Thyroid gland (tissue), 4 donors: ENCODE measurements at places on chromosomes 1 and 21.

- DNase-seq: no peak
These were observed 21.2 kb downstream of the S100A7 start for GRCh38 chr1:153439273-153439672.

GRCh38 chr21:33444499-33444898, 35.3 kb downstream of the TMEM50B start:
- DNase-seq: peak; percentile 86

DNA sequence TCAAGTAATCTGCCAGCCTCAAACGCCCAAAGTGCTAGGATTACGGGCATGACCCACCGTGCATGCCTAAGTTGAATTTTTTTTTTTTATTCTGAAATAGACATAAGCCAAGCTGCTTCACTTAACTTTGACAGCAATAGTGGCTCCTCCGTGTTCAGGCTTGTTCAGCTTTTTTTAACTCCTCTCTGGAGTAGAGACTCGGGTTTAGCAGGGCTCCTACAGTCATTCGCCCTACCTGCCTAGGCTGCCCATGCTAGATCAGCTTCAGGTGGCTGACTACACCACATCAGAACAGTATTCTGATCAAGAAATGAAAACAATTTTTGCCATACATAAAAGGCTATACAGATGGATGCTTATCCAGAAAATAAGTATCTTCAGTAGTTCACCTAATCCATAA, 14.7 kb downstream of the ARID4B start:
- DNase-seq: no peak

GRCh38 chr1:19949016-19949415, 25.6 kb upstream of the PLA2G2E start:
- no peak for DNase-seq

GRCh38 chr1:17340358-17340757, 31.6 kb upstream of the PADI6 start:
- no peak for DNase-seq

GRCh38 chr1:180291004-180291403, 60.9 kb downstream of the LHX4 start:
- no peak for DNase-seq

DNA sequence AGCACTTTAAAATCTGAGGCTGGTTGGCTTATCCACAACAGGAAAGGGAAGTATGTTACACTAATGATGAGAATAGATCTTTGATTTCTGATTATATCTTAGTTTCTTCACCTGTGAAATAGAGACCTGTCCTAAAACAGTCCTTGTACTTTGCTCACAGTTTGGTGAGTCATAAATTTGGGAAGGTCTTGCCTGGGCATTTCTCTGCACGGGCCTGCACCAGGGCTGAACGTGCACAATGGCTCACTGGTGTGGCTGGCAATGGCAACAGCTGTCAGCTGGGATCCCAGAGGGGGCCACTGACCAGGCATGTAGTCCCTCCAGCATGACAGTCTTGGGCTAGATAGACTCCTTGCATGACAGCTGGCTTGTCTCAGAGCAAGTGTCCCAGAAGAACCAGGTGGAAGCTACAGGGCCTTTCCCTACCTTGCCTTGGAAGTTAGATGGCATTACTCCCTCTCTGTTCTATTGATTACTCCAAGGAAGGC, 367.4 kb downstream of the DISC1 start:
- no peak for DNase-seq

DNA sequence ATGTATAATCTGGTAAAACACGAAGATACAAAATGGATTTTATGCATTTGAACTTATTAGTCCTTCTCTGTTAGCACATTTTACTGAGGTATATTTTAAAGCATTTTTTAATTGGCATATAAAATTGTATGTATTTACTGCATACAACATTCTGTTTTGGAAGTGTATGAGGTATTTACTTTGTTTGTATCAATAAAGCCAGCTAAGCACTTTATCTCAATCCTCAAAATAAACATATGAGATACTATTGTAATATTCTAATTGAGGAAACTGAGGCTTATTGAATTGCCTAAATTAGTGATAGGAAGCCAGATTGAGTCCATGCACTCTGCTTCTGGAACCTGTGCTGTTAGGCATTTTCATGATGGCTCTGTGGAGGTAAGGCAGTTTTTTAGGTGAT, 65.6 kb downstream of the MTR start:
- DNase-seq: no peak

GRCh38 chr1:167532375-167532774, 14.0 kb upstream of the CD247 start:
- DNase-seq: no peak

DNA sequence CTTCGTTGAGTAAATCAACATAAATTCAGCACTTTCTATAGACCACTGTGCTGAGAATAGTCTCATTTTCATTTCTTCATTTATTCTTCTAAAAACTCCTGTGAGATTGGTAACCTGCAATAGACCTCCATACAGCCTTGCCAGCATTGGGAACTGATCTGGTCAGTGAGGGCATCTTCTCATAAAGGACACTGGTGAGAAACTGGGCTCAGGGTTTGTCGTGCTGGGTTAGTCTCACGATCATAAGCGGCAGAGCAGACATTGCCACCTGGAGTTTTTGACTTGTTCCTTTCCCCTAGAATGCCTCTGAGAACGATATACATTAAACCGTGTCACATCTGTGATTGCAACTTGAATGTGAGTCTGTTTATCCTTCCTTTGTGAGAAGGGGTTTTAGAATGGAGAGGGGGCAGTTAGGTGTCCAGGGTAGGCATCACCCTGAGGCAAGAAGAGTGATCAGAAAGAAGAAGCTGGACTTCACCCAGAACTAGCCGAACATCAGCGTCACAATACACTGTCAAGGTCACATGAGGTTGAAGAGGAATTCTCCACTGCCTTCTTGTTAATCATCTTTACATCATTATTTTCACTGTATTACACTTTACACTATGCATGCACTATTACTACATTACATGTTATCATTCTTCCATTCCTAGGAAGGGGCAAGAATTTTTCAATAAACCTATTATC, 1.4 kb upstream of the TTLL7 start:
- DNase-seq: no peak

DNA sequence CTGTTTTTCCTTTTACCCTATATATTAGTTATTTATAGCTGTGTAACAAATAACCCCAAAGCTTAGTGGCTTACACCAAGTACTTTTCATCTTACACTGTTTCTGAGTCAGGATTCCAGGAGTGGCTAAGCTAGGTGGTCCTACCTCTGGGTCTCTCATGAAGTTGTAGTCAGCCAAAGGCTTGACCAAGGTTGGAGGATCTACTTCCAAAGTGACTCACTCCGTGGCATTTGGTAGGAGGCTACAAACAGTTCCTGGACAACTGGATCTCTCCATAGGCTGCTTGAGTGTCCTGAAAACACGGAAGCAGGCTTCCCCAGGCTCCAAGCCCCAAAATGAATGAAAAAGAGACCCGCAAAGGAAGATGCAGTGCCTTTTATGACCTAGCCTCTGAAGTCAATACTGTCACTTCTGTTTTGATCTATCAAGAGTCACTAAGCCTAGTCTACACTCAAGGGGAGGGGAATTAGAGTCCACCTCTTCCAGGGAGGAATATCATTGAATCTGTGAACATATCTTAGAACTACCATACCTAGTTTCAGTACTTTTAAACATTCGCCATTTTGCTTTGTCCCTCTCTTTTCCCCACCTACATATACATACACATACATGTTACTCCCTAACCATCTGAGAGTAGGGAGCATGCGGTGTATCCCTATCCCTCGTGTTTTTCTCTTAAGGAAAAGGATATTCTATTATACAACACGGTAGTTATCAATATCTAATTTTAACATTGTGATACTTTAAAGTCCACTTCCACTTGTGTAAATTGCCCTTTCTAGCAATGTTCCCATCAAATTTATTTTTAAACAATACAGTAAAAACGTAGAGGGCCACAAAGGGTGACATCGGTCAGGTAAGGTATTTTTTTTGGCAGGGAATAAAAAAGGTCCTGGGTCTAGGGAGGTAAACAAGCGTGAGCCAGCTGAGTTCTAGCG, 67.2 kb downstream of the SLC35A3 start:
- DNase-seq: no peak

DNA sequence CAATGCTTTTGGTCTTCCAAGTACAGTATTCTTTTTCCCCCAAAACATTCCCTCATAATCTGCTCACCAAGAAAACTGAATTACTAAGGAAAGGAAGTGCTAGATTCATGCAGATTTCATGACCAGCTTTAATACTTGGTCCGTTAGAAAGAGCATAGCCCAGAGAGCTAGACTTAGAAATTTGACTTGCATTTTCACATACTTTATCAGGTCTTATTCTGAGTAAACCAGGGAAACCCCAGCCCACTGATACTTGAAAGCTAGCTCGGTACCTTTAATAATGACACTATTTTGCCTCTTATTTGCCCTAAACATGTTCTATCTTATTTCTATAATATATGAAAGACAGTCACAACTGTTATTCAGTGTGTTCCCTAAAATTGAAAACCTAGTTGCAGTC, 204.5 kb downstream of the TTLL7 start:
- no peak for DNase-seq

- no peak for DNase-seq
These were observed 26.5 kb downstream of the LRRN2 start for GRCh38 chr1:204659056-204659455.

GRCh38 chr1:3625151-3625907, 514 bp downstream of the TPRG1L start:
- peak; percentile 31 for DNase-seq

- DNase-seq: peak; percentile 44
These were observed 68.1 kb downstream of the EDEM3 start for GRCh38 chr1:184686540-184686939.

DNA sequence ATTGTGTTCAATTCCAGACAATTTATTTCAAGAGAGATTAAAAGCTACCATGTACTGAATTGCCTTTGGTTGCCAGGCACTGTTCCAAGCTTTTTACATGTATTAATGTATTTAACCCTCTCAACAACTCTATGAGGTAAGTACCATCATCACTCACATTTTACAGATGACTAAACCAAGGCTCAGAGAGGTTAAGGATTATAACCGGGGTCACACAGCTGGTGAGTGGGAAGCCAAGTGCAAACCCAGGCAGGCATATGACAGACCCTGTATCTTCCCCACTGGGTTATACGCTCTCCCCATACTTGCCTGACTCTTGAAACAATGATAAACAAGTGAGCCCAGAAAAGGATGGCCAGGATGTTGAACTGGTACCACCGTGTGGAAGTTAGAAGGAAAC, 16.5 kb downstream of the PLEKHA6 start:
- DNase-seq: no peak

DNA sequence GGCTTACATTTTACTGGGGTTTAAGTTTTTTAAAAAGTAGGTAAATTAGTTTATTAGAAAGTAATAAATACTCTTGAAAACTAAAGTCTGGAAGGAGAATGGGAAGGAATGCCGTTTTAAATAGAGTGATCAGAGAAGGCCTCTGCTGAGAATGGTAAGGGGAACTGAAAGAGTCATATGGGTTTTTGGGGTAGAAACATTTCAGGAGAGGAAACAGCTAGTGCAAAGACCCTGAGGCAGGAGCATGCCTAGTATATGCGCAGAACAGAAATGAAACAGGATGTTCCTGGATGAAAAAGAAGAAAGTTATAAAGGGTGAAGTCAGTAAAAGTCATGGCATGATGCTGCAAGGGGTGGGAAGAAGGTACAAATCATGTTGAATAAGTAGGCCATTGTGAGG, 38.9 kb downstream of the ZC3H11B start:
- no peak for DNase-seq

DNA sequence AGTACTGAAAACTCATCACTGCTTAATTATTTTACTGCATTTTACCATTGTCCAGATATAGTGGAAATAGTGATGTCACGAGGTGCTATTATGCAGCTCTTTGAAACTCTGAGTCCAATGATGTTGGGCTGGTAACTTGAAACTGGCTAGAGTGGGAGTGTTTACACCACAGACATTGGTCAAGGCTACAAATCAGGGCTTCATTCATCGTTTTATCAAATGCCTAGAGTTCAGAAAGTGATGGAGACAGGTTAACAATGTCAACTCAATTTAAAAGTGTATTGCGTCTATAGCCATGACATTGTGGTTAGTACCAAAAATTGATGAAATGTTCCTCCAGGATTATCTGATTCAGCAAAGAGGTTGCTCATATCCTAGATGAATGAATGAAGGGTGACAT, 12.7 kb downstream of the PADI1 start:
- no peak for DNase-seq
